ENCODE measurements at places on chromosomes 4 and X. TPM values are rescaled to one million over a fixed set of nuclear protein-coding genes. Genes with fewer than 3 reads are reported as not detected.

DNA sequence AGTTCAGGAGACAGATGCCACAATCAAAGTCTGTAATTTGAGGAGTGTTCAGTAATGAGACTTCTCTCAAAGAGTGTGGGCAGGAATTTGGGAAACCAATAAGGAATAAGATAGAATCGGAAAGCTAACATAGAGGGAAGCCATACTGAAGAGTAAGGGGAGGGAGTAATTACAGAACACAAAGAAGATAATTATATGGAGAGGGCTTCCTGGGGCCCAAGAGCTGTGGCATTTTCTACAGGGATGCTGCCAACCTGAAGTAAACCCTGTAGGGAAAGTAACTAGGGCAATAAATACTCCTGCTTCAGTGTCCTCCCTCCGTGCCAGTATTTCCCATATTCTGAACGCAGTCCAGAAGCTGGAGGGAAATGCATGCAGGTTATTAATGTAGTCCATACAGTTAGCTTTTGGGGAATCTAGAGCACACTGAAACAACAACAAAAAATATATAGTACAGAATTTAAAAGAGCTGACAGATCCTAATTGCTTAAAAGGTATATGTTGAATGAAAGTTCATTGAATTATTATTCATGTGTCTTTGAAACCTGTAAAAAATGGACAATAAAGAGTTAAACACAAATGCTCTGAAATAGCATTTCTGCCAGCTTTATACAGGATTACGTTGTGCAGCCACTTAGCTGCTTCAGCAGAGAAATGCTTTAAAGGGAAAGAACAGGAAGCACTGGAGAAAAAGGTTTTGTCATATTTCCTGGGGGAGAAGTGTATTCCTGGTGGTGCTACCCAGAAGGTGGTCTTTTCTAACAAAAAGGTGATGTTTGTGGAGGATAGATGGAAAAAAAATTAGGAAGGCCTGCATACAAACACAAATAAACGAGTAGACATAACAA is 48.0 kb downstream of the CXXC4 start:
- no peak for DNase-seq

DNA sequence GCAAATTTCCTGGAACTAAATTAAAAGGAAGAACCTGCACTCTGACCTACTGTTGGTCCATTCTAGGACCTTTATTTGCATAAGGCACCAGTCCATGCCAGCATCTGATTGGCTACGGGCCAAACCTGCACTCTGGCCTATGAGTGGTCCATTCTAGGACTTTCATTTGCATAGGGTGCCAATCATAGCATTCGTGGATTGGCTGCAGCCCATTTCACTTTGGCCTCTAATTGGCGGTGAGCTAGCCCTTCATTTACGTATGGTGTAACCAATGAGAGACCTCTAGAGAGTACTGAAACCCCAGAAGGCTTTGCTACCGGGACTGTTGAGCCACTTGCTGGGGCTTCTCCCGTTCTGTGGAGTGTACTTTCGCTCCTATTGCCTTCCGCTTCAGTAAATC is 6.1 kb upstream of the RNF175 start:
- no peak for DNase-seq

Gene SOWAHD
- not detected for total RNA-seq

DNA sequence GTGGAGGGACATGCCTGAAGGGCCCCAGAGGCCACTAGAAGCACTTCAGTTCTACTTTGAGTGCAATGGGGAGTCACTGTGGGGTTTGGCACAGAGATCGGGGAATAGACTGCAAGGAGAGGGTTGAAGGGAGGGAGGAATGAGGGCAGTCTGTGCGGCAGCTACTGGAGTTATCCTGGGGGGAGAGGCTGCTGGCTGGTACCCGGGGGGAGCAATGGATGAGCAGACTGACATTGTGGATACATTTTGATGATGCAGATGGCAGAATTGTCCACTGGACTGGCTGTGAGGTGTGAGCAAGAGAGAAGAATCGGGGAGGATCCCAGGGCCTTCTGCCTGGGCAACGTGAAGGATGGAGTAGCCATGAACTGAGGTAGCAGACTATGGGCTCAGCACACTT is 2.8 kb upstream of the MAMLD1 start:
- DNase-seq, result no peak

Gene UPF3B
- 18.5 TPM for total RNA-seq

GRCh38 chrX:19840899-19841648 is 46.3 kb downstream of the SH3KBP1 start:
- no peak for DNase-seq

- peak; percentile 67 for DNase-seq
Measured at GRCh38 chr4:125316401-125316790, 1.6 kb downstream of the FAT4 start.

GRCh38 chr4:117084866-117085701 is at the start of gene TRAM1L1:
TRAM1L1 (minus strand) TSS chr4:117085576; CDS start chr4:117085393, 183 bp downstream.
- DNase-seq, result peak; percentile 40

Gene GPR50
- total RNA-seq, result not detected

- peak; percentile 86 for DNase-seq
Measured at GRCh38 chr4:11632483-11632882, 203.8 kb upstream of the HS3ST1 start.

GRCh38 chrX:120794525-120794975 is 81.1 kb downstream of the CT47B1 start:
- DNase-seq, result peak; percentile 25

DNA sequence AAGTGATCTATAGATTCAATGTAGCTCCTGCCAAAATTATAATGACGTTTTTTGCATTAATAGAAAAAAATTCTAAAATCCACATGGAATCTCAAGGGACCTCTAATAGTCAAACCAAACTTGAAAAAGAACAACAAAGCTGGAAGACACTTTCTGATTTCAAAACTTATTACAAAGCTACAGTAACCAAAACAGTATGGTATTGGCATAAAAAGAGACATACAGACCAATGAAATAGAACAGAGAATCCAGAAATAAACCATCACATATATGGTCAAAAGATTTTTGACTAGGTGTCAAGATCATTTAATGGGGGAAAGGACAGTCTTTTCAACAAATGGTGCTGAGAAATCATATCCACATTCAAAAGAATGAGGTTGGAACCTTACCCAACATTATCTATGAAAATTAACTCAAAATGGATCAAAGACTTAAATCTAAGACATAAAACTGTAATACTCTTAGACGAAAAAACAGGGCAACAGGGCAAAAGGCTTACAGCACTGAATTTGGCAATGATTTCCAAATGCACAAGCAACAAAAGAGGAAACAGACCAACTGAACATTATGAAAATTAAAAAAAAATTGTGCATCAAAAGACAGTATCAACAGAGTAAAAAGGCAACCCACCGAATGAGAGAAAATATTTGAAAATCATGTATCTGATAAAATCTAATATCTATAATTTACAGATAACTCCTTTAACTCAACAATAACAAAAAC is 3.9 kb downstream of the FBXO8 start:
- no peak for DNase-seq

DNA sequence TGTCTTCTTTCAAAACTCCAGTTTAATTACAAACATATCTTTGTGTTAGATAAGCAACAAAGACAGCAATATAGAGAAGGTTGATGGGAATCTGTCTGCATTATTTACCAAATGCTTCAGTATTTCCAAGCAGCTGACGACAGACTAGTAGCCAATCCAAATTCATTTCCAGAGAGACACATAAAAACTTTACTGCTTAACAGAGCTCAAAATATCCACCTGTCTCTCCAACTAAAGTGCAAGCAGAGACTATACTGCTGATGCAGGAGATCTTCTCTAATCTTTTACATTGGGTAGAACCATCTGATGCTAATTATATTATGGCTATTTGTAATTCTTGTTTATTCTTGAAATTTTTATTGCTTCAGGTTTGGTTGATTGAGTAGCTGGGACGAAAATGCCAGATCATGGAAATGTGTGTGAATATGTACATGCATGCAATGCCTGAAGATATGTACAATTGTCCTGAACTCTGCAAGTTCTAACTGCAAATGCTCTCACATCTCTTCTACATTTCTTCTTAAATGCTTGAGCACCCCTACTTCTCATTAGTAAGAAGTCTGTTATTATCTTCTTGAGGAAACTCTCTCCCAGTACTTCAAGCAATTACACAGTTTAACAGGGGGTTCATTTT is 200.0 kb downstream of the PDHA2 start:
- DNase-seq, result no peak

GRCh38 chr4:16111533-16111932 is 27.7 kb upstream of the PROM1 start:
- DNase-seq, result no peak

DNA sequence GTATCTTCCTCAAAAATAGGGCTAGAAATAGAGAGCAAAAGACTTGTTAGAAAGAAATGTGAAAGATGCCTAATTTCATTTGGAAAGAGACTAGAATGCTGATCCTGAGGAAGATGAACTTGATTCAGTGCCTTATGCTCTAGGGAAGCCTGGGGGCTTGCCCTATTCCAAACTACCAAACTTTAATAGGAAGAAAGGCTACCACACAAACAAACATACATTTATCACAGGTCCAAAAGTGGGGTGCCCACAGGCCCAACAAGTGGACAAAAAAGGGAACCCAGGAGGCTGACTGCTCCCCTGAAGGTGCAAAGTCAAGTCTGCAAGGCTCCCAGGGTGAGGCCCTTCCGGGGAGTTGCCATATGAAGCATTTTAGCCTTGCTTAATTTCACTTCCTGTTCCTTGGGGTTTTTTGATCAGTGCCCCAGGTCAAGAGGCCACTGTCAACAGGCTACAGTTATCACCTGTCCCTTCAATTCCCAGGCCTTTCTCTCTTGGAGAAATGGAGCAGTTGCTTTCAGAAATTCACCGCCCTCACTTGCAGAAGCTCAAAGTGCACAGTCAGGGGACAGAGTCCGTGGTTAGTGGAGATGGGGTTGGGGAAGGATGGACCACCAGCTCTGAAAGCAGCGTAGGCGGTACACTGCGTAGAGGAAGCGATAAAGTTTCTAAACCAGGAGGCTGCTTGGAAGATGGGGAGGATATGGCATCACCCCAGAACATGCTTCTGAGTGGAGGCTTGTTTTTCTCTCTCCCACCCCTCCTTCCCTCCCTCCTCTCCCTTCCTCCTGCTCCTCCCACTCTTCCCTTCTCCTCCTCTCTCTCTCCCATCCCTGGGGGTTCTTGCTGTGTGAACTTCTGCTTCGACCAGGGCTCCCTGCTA is 36.4 kb downstream of the TMEM154 start:
- DNase-seq, result no peak

Gene GYG2
- not detected for total RNA-seq

- peak; percentile 16 for DNase-seq
Measured at GRCh38 chrX:74286950-74287740, 16.8 kb upstream of the ZCCHC13 start.

DNA sequence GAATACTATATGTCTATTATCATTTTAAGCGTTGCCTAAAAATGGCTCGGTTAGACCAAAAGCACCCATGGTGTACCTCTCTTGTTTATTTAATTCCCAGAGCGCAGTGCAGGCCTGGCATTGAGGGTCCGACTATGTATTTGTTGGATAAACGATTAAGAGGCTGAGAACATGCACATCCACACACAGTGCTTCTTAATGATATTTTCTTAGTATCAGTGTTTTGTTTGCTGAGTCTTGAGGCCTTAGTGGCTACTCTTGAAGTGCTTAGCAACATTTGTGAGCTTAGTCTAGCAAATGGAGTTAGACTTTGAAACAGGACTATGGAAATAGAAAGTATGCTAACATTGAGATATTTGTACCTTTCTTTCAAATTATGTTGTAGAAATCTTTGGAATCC is 43.7 kb downstream of the CDS1 start:
- no peak for DNase-seq

Gene ZMAT1
- not detected for total RNA-seq

Gene CAPN6
- total RNA-seq, result 0.37 TPM

Gene RNF150
- 0.44 TPM for total RNA-seq

Gene STAG2
- 71.5 TPM for total RNA-seq

DNA sequence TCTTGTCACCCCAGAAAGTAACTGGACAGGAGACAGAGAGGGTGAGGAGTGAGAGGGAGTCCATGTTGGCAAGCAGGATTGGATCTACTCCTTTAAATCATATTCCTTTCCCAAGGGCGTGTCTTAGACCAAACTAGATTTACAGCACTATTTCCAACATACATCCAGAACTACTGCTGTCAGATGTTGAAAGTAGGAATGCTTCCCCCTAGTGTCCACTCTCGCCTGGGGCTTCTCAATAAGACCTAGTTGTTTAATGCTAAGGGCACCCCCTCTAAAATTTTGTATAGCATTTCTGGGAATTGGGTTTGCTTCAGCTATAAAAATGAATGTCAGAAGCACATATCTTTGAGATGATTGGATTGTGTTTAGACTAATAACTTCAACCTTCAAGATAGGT is 13.3 kb downstream of the OFD1 start:
- peak; percentile 71 for DNase-seq

Gene HERC6
- total RNA-seq, result 1.7 TPM

- DNase-seq, result no peak
Measured at GRCh38 chrX:133516686-133517085, 101.4 kb upstream of the GPC4 start.

DNA sequence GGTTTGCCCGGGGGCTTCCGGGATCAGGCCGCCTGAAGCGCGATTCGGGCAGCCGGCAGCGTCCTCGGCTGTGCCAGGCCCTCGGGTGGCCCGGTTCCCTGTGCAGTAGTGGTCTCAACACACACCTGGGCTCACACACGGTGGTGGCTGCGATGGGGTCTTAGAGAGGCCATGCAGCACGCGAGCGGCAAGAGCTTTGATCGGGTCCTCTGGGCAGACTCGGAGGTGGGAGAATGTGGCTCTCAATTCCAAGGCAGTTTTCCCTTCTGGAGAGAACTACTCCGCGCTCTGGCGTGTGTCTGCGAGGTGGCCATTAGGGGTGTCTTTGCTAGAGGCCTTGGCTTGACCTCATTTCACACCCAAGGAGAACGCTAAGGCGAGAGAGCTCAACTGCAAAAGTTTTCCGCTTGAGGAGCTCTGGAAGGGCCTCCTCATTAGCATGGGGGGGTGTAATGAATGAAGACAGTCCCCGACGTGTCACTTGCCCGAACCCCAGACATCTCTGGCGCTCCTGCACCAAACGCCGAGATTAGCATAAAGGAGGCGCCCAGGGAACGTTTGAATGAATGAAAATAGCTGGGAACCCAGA is 771 bp upstream of the RBPJ start:
- DNase-seq, result no peak

- DNase-seq, result peak; percentile 28
Measured at GRCh38 chrX:34810364-34810763, 132.2 kb upstream of the FAM47B start.

Gene UGT2B28
- total RNA-seq, result not detected

GRCh38 chrX:14936561-14936960 is 63.3 kb downstream of the MOSPD2 start:
- peak; percentile 61 for DNase-seq

GRCh38 chrX:2385224-2385623 is 115.6 kb downstream of the DHRSX start:
- DNase-seq, result peak; percentile 39

Gene SUPT20HL1
- not detected for total RNA-seq

DNA sequence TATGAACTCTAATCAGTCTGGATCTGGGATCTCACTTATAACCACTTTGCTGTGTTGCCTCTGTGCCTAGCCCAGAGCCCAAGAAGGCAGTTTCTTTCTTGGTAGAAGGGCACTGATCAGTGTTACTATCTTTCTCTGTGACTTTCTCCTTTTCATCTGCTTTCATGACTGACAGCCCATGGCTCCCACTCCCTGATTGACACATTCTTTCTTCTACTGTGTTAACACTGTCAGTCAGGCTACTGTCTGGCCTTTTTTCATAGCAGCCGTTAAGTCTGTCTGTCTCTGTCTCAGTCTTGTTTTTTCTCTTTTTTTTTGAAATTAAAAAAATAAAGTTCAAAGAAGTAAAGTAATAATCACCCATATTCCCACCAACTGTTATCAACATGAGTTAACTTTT is 210.6 kb downstream of the GPC3 start:
- DNase-seq, result no peak

Gene TEC
- total RNA-seq, result 1.1 TPM

Gene UGT2B7
- total RNA-seq, result not detected

- DNase-seq, result peak; percentile 30
Measured at GRCh38 chr4:48602222-48602621, 112.2 kb downstream of the ZAR1 start.

Gene ANK2
- total RNA-seq, result 41.2 TPM
